ENCODE measurements at places on chromosomes 16 and 17. TPM values are rescaled to one million over a fixed set of nuclear protein-coding genes. Genes with fewer than 3 reads are reported as not detected.

Gene ACSF2
- total RNA-seq: 40.4 TPM

Gene TMEM231
- total RNA-seq: 13.7 TPM

Gene NUP88
- total RNA-seq: 162 TPM

- no peak for DNase-seq
These were observed 13.0 kb upstream of the DHRS7B start for GRCh38 chr17:21113716-21114115.

DNA sequence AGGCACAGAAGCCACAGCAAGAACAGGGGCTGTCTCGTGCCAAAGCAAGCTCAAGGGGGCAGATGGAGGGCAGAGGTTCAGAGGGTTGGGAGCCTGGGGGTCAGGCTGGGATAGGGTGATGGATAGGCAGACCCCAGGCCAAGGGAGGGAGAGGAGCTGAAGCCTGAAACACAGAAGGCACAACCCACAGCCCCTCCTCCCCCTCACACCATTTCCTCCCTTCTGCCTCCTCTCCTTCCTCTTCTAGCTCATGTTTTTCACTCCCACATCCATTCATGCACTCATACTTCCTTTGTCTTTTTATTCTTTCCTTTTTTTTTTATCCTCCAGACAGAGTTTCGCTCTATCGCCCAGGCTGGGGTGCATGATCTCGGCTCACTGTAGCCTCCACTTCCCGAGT lies 61.1 kb downstream of the SOCS1 start:
- DNase-seq: no peak

DNA sequence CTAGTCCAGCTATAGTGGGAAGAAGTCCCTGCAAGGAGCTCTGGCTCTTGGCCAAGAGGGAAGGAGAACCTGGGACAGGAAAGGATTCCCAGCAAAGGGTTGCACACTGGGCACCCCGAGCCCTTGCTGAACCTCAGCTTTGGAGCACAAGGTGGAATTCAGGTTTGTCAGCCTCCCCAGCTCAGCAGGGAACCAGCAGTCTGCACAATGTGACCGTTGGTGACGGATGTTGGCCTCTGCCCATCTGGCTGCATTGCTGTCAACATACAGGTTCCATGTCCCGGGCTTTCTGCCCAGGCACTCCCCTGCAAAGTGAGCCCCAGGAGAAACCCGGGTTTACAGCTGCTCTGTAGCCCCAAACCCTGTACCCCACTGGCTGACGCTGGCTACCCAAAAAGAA lies 6.7 kb downstream of the RPRML start:
- no peak for DNase-seq

DNA sequence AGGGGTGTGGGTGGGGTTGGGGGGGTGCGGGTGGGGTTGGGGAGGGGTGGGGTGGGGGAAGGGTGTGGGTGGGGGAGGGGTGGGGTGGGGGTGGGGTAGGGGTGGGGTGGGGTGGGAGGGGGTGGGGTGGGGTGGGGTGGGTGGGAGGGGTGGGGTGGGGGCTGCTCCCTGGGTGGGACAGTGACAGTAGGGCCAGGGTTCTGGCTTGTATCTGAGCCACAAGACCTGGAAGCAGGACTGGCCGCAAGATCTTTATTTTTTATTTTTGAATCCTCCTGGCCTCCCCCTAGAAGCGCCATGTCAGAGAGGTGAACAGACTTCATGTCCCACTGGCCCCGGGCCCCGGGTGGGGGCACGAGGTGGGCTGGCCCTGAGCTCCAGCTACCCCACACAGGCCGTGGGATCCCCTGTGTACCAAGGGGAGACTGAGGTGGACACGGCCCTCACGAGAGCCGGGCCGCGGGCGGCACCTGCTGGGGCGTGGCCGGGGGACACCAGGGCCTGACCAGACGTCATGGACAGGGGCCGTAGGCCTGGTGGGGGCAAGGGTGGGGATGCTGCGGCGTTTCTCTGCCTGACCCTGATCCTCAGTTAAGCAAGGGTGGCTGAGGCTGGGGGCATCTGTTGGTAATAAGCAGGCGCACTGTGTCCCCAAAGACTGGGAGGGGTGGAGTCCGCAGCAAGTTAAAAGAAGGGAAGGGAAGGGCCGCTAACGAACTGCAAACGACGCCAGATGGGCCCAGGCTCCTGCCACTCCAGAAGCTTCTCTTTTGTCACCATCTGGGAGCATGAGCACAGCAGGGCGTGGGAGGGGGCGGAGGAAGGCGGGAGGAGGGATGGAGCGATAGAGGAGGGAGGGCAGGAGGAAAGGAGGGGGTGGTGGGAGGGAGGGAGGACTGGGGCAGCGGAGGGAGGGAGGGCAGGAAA lies 22.3 kb upstream of the PABPN1L start:
- DNase-seq: no peak
